ENCODE measurements at places on chromosomes 2 and 18.

DNA sequence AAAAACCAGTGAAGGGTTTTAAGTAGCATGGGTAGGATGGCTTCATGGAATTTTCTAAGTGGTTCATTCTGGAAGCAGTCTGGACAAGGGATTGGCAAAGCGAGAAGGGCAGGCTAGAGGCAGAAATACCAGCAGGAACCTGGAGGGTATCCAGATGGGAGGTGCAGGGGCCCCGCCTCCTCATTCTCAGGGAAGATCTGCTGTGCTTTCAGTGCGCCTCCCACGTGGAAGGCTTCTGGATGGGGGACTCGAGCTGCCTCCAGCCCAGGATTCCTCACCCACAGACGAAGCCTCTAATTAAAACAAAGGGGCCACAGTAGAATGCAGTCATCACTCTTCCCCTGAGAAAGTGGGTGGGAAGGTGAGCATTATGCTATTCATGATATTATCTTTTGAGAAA, 79.8 kb downstream of the VSNL1 start:
- DNase-seq: no peak

DNA sequence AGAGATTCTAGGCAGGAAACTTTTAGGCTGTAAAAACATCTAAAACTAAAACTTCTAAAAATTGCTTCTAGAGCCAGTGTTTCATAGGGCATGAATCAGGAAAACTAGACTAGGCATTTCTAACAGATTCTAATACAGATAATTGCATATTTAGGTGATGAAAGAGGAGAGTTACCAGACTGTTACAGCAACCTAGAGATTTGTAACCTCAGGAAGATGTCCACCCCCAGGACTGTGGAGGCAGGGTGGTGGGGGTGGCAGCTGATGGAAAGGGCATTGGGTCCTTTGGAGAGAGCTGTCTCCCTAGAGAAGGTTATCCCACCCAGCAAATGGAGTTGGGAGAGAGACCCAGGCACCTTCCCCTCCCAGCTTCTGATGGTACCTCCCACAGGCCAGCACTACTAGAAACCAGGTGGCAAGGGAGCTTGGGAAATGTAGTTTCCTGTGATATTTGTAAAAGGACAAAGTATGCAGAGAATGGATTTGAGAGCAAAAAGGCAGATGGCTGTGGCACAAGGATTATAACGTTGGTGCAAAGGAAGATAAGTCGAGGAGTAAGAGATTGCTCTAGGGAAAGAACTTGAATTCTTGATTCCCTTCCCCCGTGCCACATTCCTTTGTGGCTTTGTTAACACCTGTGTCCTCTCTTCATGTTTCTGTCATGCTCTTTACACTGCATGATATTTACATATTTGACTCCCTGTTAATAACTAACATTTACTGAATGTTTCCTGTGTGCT, 75.6 kb upstream of the MGAT5 start:
- DNase-seq: no peak

DNA sequence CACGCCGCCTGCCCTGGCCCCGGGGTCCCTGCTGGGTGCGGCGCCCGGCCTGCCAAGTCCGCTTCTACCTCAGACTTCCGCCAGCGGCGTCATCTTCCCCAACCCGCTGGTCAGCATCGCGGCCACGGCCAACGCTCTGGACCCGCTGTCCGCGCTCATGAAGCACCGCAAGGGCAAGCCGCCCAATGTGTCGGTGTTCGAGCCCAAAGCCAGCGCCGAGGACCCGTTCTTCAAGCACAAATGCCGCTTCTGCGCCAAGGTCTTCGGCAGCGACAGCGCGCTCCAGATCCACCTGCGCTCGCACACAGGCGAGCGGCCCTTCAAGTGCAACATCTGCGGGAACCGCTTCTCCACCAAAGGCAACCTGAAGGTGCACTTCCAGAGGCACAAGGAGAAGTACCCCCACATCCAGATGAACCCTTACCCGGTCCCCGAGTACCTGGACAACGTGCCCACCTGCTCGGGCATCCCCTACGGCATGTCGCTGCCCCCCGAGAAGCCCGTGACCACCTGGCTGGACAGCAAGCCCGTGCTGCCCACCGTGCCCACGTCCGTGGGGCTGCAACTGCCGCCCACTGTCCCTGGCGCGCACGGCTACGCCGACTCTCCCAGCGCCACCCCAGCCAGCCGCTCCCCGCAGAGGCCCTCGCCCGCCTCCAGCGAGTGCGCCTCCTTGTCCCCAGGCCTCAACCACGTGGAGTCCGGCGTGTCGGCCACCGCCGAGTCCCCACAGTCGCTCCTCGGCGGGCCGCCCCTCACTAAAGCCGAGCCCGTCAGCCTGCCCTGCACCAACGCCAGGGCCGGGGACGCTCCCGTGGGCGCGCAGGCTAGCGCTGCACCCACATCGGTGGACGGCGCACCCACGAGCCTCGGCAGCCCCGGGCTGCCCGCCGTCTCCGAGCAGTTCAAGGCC, 13.7 kb downstream of the SALL3 start:
- no peak for DNase-seq

DNA sequence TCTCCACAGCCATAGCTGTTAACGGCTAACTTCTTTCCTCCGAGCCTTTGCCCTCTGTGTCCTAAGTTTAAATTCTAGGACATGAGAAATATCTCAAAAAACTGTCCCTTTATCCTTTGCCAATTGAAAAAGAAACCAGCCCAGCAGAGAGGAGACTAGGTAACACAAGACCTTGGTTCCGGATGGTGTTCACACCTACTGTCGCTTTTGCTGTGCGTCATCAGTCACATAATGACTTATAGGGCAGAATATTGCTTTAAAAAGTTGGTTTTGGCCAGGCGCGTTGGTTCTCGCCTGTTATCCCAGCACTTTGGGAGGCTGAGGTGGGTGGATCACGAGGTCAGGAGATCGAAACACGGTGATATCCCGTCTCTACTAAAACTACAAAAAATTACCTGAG, 66.2 kb downstream of the SP3 start:
- no peak for DNase-seq

- DNase-seq: no peak
These were observed 480.3 kb upstream of the TNP1 start for GRCh38 chr2:217340176-217340575.

DNA sequence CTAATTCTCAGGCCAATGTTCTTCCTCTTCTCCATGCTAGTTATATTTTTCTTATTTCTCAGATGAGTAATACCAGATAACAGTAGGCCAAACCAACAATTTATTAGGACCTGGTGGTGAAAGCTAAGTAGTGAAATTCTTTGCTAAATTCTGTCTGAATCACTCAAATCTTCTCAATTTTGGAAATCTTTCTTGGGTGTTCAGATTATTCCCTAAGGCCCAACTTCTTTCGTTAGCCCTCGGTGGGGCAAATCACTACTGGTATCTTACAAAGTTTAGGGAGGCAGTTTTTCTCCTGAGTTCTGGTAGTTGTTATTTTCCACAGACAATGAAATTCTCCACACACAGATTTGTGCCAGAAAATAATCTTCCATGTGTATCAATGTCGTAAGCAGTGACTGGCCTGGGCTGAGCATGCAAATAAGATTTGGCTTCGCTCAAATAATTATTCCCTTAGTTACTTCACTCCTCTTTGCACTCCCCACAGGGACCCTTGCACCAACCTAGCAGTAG, 443.5 kb upstream of the SLC14A2 start:
- DNase-seq: no peak

DNA sequence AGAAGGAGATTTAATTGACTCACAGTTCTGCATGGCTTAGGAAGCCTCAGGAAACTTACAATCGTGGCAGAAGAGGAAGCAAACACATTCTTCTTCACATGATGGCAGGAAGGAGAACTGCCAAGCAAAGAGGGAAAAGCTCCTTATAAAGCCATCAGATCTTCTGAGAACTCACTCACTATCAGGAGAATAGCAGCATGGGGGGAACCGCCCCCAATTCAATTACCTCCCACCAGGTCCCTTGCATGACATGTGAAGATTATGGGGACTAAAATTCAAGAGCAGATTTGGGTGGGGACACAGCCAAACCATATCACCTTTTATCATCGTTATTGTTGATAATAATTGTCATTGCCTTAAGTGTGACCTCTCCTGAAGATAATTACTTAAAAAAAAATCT, 197.9 kb upstream of the SLC14A2 start:
- no peak for DNase-seq

DNA sequence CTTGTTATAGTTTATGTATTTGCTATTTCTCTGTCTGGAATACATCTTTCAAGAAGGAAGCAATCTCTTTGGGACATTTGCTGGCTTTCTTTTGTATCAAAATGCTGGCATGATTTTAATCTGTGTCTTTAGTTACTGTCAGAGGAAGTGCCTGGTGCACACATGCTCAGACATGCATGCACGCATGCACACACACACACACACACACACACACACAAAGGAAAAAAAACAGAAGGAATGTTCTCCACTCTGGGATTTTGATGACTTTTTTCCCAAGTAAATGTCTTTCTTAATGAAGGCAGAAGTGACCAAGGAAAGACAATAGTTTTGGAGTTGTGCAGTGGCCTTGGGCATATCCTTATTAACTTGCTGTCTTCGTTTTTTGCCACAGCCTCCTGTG, 6.7 kb downstream of the GNAL start:
- DNase-seq: no peak

Measured in NCI-H2081 treated with DMSO at 0.1 percent for 48 hours (cell line).